ENCODE measurements at places on chromosomes 3 and 15. TPM values are rescaled to one million over a fixed set of nuclear protein-coding genes. Genes with fewer than 3 reads are reported as not detected.

ECE2 gene
- polyA plus RNA-seq: not detected

BSN gene
- 1.2 TPM for polyA plus RNA-seq

RASGRF1 gene
- polyA plus RNA-seq: 0.13 TPM

EPHB1 gene
- polyA plus RNA-seq: 49.5 TPM

CHD2 gene
- polyA plus RNA-seq: 57.2 TPM

SPTBN5 gene
- 1.9 TPM for polyA plus RNA-seq

CRABP1 gene
- 29.2 TPM for polyA plus RNA-seq

P2RY13 gene
- 1.1 TPM for polyA plus RNA-seq

PAQR9 gene
- polyA plus RNA-seq: 0.08 TPM

SI gene
- polyA plus RNA-seq: not detected

DNA sequence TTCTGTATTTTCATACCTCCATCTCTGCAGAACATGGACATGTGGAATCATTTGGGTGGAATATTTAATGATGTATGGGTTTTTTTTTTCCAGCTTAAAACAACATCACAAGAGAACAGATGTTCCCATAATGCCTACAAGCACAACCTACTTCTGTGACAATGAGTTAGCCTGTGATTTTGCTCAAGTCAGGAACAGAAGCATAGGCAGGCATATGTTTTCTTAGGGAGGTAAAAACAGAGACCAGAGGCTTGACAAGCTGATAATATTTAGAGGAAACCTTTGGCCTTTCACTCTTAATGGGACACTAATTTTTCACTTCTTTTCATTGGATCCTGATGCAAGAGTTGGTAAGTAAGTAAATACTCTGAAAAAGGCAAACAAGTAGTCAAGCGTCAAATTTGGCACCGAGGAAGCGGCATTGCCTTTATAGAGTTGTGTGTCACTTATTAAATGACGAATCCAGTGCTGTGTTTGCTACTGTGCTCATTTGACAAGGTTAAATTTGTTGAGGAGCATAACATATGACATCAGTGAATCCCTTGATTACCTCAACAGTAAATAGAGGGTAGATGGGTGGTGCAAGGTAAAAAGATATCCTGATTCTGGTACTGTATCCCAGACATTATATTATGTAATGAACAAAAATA is 66.7 kb upstream of the RBMS3 start:
- DNase-seq: no peak

GRCh38 chr3:124107104-124107890 is 115.4 kb upstream of the ROPN1 start:
- no peak for DNase-seq

- DNase-seq: no peak
Observed at GRCh38 chr3:36965440-36965839, 20.6 kb upstream of the TRANK1 start.

GRCh38 chr15:53573091-53573490 is 186.4 kb downstream of the WDR72 start:
- DNase-seq: no peak

DNA sequence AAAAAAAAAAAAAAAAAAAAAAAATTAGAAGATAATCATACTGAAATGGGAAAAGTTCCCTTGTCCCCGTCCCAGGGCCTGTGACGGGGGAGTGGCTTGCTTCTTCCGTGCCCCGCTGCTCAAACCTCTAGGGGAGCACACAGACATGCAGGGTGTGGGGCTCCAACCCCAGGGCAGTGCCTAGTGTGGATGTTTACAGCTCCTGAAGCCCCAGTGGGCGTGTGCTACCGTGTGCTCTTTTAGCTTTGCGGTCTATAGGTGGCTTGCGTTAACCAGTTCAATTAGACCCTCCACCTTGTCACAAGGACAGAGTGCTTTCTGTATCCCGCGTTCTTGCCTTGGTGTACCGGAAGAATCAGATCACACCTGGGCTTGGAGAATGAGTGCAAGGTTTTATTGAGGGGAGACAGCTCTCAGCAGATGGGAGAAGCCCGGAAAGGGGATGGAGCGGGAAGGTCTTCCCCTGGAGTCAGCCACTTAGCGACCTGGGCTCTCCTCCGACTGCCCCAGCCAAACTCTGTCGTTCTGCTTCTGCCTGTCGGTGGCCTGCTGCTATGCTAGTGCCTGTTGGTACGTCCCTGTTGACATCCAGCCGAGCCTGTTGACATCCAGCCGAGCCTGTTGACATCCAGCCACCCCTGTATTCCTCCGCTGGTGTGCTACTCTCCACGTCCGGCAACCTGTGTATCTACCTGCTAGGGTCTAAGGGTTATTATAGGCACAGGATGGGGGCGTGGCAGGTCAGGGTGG is 569.8 kb downstream of the VGLL3 start:
- no peak for DNase-seq

GRCh38 chr3:46862369-46863025 is 747 bp downstream of the MYL3 start:
- no peak for DNase-seq

- no peak for DNase-seq
Observed at GRCh38 chr3:62184559-62184958, 188.8 kb downstream of the FEZF2 start.

DNA sequence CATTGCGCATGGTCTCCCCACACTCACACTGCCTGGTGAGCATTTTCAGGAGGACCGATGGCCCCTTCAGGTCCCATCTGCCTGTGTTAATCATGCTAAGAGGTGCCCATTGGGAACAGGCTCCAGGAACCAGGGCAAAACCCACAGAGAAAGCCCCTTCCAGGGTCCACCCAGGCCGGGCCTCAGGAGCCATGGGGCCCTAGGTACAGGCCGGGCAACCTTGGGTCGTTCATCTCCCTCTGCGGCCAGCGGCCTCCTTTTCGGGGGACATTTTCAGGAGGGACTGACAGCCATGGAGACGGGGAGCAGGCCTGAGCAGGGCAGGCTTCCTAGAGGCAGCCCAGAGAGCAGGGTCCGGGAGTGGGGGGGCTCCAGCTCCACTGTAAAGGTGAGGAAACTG is 68.0 kb upstream of the TAMM41 start:
- DNase-seq: no peak

GRCh38 chr15:58148120-58148519 is 9.9 kb downstream of the AQP9 start:
- no peak for DNase-seq

GRCh38 chr15:68910816-68911215 is 19.5 kb upstream of the SPESP1 start:
- no peak for DNase-seq

GRCh38 chr3:1506090-1506489 is 413.3 kb downstream of the CNTN6 start:
- DNase-seq: no peak

DNA sequence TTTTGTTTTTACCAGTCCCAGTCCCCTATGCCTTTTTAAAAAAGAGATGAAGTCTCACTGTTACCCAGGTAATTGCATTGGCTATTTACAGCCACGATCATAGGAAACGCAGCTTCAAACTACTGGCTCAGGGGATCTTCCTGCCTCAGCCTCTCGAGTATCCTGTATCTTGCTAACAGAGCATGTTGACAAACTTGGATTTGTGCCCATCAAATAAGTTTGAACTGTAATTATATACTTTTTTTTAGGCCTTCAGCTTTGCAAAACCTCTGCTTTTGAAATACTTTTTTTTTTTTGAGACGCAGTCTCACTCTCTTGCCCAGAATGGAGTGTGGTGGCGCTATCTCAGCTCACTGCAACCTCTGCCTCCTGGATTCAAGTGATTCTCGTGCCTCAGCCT is 3.0 kb upstream of the EDEM1 start:
- no peak for DNase-seq

- no peak for DNase-seq
Observed at GRCh38 chr3:183331498-183331897, 78.4 kb downstream of the B3GNT5 start.

- DNase-seq: no peak
Observed at GRCh38 chr15:35929740-35930444, 383.9 kb upstream of the DPH6 start.

DNA sequence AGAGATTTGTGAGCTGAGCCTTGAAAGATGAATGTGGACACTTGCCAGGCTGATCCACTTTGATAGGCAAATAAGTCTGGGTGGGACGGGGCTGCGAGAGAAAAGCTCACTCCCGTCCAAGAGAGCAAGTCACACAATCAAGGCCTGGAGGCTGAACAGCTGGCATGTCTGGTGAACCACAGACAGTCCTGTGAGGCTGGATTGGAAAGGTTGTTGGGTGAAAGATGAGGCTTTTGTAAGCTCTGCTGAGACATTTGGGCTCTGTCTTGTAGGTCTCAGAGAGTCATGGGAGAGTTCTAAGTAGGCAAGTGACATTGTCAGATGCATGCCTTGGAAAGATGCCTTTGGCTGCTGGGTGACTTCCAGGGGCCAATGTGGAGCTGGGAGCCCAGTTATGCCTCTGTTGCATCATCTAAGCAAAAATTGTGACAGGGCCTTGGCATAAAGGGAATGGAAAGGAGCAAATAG is 38.5 kb downstream of the RPLP1 start:
- DNase-seq: no peak

DNA sequence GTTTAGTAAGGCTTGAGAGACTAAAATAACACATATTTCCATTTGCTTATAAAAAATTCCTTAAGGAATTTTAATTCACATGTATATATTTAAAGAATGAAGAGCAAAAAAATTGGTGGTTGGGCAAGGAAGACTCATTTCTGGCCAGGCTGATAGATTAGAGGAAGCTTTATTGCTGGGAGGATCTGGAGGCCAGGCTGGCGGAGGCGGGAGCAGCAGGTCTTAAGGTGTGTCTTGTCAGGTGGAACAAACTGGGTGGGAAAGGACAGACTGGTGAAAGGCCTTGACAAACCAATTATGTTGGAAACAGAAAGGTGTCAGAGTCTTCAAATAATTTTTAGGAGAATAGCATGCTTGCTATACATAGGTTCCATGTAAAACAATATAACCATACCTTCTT is 124.7 kb downstream of the EPHA3 start:
- DNase-seq: no peak

DNA sequence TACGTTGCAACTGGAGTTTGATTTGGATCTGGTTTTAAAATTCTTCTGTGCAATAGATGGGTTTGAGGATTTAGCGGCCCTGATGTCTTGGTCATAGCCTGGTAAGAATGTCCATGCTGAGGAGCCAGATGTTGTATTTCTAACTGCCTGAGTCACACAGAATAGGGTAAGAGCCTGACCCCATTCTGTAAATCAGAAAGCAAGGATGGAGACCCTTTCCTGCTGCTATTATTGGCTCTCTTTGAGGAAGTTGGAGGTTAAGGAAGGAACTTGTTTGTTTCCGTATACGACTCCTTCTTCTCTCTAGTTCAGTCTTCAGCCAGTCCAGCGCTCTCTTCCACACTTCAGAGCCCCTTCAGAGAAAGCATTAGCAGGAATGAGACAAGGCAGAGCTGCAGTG is 65.1 kb downstream of the HCN4 start:
- no peak for DNase-seq

DNA sequence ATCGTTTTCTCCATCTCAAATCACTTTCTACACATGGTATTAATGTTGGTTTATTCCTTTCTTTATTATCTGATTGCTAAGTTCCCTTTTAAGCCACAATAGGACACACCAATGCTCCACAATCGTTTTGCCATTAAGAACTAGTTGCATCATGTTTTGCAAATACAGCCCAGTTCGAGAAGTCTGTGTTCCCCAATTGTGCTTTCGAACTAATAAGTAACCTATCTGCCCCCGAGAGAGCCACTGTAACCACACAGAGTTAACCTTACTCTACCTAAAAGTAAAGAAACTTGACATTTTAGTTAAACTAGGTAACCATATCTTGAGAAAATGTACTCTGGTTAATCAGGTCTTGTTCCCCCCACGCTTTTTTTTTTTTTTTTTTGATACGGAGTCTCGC is 39.1 kb downstream of the MAGI1 start:
- no peak for DNase-seq

DNA sequence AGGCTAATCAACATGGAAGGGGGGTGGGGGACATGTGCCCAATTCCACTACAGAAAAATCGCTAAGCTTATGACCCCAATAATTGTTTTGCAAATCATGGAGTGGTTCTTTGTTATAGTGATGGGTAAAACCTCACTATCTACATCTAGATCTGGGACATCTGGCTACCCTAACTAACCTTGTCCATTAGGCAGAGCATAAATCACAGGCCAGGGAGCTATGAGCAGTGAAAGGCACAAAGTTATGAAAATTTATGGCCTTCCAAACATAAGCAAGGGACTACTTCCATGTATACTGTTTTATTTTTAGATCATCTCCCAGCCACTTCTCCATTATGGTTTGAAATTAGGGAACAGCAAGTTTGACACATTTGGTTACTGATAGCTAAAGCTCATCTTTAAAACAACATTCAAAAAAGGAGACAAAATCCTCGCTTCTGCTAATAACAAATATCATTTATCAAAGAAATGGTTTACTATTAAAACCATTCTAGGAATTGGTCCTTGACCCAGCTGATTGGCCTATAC is 78.3 kb downstream of the RSL24D1 start:
- DNase-seq: no peak
